ENCODE measurements at places on chromosomes 1 and 21.

DNA sequence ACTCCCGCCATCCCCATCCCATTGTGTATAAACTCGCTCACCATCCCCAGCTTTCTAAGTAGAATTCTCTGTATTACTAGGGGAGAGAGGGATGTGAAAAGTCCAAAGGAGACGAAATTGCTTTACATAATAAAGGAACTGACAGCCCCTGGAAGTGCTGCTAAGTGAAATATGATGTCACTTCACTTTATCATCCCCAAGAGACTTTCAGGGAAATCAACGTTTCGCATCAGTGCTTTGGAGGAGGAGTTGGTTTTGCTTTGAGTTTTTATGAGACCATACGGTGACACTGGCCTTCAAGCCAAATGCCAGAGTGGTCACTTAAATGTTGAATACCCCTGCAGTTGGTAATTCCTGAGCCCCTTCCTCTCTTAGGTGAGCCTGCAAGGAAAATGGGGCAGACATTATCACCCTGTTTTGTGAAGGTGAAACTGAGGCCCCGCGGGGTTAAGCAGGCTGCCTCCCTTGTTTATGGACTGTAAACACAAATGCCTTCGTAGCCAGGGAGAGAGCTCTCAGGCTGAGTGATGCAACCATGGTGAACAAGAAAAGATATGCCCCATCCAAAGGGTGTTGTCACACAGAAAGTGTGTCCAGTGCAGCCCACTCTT is 58.4 kb upstream of the KAZN start:
- DNase-seq = no peak

DNA sequence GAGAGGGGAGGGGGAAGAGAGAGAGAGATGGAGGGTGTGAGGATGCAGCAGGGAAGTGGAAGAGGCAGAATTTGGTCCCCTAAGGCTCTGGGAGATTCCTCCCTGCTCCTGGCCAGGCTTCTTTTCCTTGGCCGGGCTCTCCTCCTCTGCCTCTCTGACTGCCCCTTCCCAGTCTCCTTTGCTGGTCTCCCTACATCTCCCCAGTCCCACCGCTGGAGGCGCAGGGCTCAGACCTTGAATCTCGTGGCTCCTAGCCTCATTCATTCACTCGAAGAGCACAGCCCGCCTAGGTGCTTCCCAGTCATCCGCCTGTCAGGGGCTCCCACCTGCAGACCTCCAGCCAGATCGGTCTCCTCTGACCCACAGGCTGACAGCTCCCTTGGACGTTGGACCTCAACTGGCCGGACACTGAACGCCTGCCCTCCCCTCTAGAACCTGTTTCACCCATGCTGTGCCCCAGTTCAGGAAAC is 76.5 kb downstream of the VWA5B1 start:
- DNase-seq = no peak

- no peak for DNase-seq
These were observed 67.1 kb downstream of the HIVEP3 start for GRCh38 chr1:41851589-41851988.

- no peak for DNase-seq
These were observed 1.4 kb downstream of the NCAM2 start for GRCh38 chr21:20999659-21000058.

DNA sequence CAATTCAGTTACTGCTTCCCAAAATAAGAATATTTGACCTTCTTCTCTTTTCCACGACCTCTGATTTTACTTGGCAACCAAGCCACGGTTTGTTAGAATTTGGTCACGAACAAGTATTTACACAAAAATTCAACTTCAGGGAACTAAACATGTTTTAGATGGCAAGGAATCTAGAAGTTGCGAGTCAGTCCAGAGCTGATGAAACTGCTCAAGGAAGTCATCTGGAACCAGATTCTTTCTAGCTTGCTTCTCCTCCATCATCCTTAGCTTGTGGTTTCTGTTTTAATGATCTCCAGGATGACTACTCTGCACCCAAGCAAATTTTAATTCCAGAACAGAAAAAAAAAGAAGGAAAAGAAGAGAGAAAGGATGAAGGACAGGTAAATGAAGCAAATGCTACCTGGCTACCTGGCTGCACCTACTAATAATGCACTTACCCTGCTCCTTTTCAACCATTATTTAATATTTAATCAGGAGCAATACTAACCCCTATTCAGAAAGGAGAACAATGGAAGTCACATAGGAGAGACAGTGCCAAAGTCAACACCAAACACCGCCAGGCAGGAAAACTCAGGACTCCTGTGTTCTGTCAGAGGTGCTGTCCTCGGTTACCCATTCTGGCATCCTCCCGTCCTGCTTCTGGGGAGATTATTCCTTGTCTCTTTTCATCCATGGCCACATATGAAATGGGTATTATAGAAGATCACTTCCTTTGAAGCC is 54.2 kb upstream of the RGS7 start:
- no peak for DNase-seq

GRCh38 chr1:51410568-51411460 is 80.5 kb upstream of the TTC39A start:
- no peak for DNase-seq

DNA sequence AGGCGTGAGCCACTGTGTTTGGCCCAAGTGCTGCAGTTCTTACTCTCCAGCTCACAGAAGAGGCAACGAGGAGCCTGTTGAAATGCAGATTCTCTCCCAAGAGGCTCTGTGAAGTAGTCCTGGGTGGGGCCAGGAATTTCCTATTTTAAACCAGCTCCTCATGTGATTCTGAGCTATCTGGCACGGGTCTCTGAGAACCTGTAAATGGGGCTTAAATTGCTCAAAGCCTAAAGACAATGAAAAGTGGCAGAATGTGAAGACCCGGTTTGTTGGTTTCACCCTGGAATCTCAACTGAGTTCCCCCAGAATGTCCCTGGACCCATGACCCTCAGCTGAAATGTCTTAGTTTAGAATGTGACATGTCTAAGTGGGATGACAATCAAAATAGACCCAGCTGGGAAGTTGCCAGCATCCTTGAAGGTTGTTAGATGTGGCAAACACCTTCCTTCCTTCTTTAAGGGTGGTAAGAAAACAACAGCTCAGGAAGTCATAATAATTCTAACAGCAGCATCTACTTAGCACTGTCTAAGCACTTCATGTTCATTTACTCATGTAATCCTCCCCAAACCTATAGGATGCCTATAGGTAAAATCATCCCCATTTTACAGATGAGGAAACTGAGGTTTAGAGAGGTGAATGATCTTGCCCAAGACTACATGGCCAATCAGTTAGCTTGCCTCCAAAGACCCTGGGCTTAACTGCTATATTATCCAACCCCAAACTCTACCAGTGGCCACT is 20.9 kb upstream of the ATP5PO start:
- DNase-seq = no peak

DNA sequence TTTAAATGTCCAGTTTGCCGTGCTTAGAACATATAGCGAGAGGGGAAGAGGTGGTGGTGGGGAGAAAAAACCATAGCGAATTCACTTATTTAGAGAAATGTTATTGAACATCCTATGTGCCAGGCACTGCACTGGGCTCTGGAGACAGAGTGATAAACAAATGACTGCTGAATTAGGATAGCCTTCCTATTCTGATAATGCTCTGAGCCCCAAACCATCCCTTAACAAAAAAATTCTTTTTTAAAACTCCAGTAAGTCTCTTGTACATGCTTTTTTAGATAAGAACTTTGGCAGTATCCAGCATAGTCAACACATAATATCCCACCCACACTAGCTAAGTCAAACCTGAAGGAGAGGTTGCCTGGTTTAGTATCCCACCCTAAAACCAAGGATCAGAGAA is 8.5 kb downstream of the SZT2 start:
- no peak for DNase-seq

GRCh38 chr1:175200678-175201521 is 8.3 kb upstream of the KIAA0040 start:
- no peak for DNase-seq

DNA sequence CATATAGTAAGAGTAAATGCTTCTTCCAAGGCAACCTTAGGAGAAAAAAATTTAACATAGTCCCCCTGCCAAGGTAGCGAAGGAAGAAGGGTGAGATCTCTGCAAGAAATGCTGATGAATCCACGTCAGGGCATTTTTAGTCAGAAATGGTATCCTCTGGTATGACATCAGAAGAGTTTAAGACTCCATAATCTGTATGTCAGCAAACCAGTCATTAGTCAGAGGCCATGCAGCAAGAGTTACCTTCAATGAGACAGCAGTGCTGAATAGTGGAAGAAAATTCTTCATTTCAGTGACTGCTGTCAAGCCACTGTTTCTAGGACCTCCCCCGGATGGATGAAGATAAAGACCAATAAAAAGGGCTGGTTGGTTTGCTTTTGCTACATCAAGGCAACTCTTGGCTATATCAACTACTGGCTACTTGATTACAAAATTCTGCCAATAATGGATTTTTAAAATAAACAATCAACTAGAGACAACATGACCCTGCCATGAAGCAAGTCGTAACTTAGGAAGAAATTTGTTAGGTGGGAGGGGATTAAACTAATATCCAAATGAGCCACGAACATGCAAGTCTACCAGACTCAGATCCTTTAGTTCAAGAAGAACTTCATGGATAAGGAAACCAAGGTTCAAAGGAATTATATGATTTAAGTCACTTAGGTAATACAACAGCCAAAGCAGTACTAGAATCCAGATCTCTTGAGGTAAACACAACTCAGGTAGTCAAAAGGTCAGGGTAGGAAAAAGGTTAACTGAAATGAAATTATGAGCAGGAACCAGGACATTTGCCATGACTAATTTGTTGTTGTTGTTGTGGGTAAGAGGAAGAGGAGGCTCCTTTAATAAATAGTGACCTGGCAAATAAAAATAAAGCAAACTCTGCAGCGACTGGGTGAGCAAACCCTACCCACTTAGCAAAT is 25.6 kb upstream of the GUCA2A start:
- no peak for DNase-seq

DNA sequence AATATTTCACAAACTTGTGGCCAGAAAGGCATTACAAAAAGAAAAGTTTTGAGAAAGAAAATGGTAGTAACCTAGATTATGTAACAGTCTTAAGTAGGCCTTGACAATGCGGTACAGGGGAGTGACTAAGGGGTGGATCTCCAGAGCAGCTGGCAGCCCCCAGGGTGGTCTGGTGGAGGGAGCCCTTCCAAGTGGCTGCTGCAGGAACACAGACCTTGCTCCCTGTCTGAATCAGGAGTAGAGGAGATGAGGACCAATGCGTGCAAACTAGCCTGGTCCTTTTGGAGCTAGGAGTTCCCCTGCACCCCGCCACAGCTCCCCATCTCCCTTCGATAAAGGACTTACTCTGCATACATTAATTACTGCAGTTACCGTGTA is 189.0 kb downstream of the NFIA start:
- no peak for DNase-seq

GRCh38 chr1:201013031-201013485 is 10.5 kb downstream of the KIF21B start:
- no peak for DNase-seq

GRCh38 chr1:197526736-197527371 is 248.4 kb downstream of the DENND1B start:
- no peak for DNase-seq

GRCh38 chr1:178137238-178137637 is 43.3 kb downstream of the RASAL2 start:
- no peak for DNase-seq

DNA sequence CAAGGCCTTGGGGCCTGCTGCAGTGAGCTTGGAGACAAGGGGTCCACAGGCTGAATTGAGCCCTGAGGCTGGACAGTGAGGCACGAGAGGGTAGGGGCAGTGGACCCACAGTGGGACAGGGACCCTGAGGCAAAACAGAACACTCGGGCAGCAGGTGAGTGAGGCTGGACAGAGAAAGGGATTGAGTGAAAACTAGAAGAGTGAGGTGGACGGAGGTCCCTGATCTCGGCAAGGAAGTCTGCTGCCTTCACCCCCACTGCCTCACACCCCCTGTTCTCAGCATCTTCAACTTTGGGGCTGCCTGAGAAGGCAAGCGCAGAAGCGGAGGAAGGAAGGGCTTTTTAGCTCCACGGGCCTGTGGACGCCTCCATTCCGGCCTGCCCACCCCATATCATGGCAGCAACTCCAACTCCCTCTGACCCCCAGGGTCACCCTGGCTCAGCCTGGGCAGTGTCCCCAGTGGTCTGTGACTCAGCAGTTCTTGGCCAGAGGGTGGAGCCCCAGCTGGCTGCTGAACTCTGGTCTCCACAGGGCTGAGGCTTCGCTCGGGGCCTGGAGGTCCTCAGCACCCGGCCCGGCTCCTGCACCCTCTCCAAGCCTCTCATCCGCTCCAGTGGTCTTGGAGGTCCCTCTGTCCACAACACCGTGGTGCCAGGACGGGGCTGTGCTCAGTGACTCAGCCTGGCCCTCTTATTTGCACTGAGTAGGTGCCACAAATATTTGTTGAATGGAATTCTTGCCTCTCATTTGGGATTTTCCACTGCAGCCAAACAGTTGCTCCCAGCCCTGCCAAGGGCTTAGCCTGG is 60.0 kb upstream of the EPS8L3 start:
- no peak for DNase-seq

- DNase-seq = no peak
These were observed 15.7 kb upstream of the C1orf146 start for GRCh38 chr1:92201973-92202372.

GRCh38 chr1:226825037-226825745 is 45.2 kb upstream of the PSEN2 start:
- no peak for DNase-seq

DNA sequence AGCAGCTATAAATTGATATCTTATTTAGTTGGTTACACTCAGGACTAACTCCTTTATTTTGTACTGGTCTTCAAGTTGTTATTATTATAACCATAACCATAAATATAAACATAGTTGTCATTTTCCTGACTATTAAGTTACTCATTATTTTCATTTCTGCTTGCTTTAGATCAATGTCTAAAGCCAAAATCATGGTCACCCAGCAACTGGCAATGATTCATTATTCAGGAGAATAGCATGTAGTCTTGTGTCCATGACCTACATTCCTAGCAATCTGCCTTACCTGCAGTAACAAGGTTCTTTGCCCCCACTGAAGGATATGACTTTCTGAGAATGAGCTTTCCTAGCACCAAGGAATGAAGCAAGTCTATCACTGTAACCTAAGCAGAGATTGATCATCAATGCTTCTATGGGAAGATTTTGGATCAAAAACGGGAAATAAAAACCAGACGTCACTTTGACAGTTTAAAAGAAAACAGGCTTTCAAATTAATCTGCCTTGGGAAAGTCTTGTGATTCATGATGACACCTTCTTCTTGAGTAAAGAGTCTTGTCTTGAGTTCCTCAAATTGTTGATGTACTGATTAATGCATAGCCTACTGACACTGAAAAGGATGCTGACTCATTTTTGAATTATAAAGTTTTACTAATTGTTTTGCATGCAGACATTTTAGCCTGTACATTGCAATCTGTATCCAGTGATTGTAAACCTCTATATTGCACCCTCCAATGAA is 203.3 kb upstream of the IVNS1ABP start:
- DNase-seq = no peak

DNA sequence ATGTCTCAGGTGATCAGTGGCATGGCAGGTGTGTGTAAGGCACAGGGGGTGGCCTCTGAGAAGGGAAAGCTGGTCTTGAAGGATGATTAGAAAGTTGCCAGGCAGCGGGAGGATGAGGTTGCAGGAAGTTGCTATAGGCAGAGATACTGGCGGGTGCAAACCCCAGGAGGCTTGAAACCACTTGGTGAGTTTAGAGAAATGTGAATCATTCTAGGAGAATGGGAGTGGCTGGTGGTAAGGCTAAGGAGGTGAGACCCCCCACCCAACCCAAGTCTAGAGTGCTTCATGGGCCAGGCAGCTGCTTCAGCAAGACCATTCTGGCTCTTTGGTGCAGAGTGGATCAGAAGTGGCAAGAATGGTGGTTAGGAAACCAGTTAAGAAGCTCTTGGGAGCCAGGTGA is 9.0 kb downstream of the SH2D2A start:
- DNase-seq = no peak

All from stimulated activated CD4-positive, alpha-beta T cell treated with anti-CD3 and anti-CD28 coated beads, Interleukin-1b, Interleukin-23, amount 100 ng/mL, for 1 hour (primary cell).